ENCODE measurements at places on chromosomes 7 and 10. TPM values are rescaled to one million over a fixed set of nuclear protein-coding genes. Genes with fewer than 3 reads are reported as not detected.
A peak's percentile ranks its signal among the peaks of the same experiment; 100 is the strongest.

The PITX3 gene
- not detected for total RNA-seq

The HMX3 gene
- not detected for total RNA-seq

- no peak for DNase-seq
These were observed 11.7 kb downstream of the FBXW4 start for GRCh38 chr10:101683276-101683675.

The BCAP29 gene
- total RNA-seq: 76.4 TPM

The SPDYE3 gene
- not detected for total RNA-seq

The SPDYE2B gene
- not detected for total RNA-seq

DNA sequence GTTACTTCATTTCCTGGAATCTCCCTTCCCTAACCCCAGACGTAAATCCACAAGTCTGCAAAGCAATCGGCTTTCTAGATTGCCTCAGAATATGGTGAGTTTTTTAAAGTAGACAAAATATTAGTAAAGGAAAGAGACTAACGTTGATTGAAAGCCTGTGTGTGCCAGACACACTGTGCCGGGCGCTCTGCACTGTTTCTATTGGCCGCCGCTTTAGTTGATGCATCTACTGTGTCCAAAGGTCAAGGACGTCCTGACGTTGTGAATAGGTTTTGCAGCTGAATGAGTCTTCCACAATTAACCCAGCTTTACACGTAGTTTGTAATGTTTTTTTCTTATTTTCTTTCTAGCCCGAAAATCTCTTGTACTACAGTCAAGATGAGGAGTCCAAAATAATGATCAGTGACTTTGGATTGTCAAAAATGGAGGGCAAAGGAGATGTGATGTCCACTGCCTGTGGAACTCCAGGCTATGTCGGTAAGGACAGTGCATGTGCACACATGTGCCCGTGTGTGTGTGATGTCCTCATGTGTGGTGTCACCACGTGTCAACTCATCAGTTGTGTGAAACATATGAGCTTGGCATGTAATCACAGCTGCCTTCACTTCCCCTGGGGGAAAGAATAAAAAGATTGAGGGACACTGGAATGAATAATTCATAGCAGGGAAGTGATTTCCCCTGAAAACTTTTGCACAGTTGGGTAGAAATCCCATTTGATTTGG, 232.0 kb downstream of the CCDC3 start:
- DNase-seq: no peak

- DNase-seq: no peak
These were observed 301.0 kb downstream of the LHFPL3 start for GRCh38 chr7:104629408-104629807.

GRCh38 chr10:132593389-132593788, 55.8 kb downstream of the INPP5A start:
- no peak for DNase-seq

The ZNF680 gene
- 29.6 TPM for total RNA-seq

The MEOX2 gene
- total RNA-seq: 142 TPM

- no peak for DNase-seq
These were observed 355.1 kb upstream of the ZMIZ1 start for GRCh38 chr10:78713659-78714058.

The MPP7 gene
- 7.8 TPM for total RNA-seq

The ZNF503 gene
- 30.2 TPM for total RNA-seq

The KIF11 gene
- total RNA-seq: 0.89 TPM

GRCh38 chr7:29564496-29565223, 1.0 kb downstream of the PRR15 start:
- peak; percentile 68 for DNase-seq

The PFKFB3 gene
- 87.7 TPM for total RNA-seq

DNA sequence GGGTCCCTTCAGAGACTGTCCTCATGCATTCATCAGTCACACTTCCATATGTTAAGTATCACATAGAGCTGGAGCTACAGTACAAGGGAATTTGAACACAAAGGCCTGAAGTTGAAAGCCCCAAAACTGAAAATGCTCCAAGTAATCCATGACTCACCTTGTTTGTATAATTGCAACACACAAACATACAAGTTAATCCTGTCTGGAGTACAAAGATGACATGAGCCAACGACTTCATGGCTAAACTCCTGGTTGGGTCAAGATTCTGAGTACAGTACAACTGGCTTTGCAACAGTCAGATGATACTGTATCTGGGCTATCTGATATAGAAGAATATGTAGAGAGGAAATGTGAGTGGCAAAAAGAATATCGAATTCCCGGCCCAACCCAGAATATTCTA, 73.1 kb upstream of the AASS start:
- DNase-seq: no peak

DNA sequence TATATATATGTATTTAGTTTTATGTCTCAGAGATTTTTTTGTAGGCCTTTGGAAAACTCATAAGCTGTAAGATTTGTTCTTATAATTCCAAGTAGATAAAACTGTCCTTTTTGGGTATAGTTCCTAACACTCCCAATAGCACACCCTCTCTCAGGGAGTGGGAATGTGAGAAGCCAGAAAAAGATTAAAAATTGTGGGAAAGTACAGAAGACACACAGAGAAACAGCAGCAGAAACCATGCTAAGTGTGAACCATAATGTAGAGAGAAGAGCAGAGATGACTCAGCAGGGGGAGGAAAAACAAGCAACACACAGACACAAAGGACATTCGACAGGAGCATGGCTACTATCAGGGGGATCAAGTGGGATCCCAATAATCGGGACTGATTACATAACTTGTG, 401.6 kb downstream of the MAGI2 start:
- DNase-seq: no peak

The ZNF365 gene
- 0.18 TPM for total RNA-seq

- DNase-seq: no peak
These were observed 44.8 kb upstream of the CUX1 start for GRCh38 chr7:101772508-101773211.

DNA sequence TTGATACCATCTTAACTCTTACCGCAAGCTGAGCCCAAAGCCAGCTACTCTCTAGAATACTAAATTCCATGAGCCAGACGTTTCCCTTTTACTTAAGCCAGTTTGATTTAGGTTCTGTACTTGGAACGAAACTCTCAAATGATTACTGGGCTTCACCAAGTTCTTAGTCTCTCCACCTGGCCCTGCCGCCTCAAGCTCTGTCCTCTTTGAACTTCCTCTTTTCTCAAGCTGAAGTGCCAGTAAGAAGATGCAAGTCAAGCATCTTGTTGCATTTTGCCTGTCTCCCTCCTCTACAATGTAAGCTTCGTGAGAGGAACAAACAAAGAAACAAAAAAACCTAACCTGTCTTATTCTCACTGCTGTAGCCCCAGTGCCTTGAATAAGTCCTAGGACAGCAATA, 358.2 kb upstream of the NPVF start:
- DNase-seq: no peak

GRCh38 chr7:154781369-154782303, 221.3 kb downstream of the PAXIP1 start:
- no peak for DNase-seq

The CHST15 gene
- 31.7 TPM for total RNA-seq

DNA sequence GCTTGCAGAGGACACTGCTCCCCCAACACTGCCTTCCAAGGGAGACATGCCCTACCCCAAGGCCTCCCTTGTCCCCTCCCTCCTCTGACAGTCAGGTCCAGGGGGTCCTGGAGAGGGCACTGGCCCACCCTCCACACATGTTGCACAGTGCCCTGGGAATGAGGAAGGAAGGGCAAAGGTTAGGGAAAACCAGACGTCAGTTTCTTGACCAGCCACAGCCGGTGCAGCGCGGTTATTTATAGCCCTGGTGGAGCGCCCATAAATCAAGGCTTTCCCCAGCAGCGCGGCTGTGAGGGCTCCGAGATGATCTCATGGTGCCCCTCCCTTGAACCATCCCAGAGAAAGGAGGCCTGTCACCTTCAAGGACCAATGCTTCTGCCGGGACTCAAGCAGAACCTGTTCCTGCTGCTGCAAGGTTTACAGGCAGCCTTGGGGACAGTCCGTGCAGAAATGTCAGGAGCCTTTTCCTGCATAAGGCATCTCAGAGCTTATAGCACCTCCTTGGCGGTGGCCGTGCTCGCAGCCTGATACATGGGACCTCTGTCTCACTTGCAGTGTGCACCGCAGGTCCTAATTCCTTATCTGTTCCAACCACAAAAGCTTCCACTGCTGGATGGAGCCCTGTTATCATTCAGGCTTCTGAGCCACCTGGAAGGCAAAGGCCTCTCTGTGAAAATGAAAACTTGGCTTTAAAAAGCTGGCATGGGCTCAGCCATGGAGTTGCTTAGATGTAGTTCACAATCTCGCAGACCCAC, 127.3 kb downstream of the LHPP start:
- no peak for DNase-seq

- DNase-seq: no peak
These were observed 62.5 kb upstream of the CHST15 start for GRCh38 chr10:124155781-124156435.

GRCh38 chr7:78301407-78301806, 502.8 kb downstream of the PHTF2 start:
- no peak for DNase-seq

The TACR2 gene
- total RNA-seq: 0.53 TPM

GRCh38 chr7:133705596-133705995, 421.5 kb upstream of the LRGUK start:
- no peak for DNase-seq

- no peak for DNase-seq
These were observed 17.9 kb downstream of the NHLRC2 start for GRCh38 chr10:113872139-113873030.

DNA sequence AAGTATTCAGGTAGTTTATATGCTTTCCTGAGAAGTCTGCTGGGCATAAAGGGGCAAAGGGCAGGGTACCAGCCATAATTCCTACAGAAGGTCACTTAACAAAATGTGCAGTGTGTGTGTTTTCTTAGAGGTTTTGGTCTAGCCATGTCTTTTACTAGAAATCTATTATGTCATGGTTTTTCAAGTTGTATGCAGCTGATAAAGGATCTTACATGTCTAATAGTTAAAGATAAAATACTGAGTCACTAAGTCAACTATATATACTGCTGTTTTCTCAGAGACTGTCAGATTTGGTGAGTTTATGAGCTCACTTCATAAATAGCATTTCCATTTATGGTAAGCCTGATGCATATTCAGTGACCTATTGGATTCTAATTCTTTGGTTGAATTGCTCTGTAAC, 7.7 kb downstream of the CASP2 start:
- DNase-seq: no peak

The CABCOCO1 gene
- total RNA-seq: not detected

DNA sequence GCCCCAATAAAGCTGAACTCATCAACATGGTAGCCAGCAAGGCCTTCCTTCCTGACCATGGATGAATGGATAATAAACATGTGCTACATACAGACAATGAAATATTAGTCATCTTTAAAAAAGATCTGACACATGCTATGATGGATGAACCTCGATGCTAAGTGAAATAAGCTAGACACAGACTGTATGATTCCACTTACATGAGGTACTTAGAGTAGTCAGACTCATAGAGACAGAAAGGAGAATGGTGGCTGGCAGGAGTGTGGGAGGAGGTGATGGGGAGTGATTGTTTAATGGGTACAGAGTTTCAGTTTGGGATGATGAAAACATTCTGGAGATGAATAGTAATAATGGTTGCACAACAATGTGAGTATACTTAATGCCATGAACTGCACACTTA, 114.1 kb upstream of the SORCS3 start:
- DNase-seq: no peak

GRCh38 chr7:135147899-135148721, at the start of gene TMEM140:
TMEM140 (plus strand) TSS chr7:135148072; CDS start chr7:135164442, 16,370 bp downstream.
- DNase-seq: no peak

DNA sequence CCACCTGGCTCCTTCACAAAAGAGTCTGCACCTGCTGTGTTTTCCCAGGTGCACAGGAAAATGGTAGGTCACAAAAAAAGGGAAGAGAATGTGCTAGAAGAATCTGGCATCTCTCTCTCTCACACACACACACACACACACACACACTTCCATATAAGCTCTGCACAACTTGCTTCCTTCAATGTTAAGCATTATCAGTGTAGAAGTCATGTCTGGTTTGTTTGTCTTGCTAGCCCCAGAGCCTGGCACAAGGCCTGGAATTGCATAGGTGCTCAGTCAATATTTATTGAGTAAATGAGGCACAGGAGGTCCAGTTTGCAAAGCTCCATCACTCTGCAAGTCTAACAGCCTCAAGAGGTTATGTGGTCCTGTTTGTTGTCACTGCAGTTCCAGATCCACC, 867.3 kb upstream of the AUTS2 start:
- no peak for DNase-seq

GRCh38 chr7:54189330-54189729, 352.8 kb upstream of the VSTM2A start:
- DNase-seq: no peak

The SEC61A2 gene
- 18.3 TPM for total RNA-seq

The CRYGN gene
- 3.9 TPM for total RNA-seq

DNA sequence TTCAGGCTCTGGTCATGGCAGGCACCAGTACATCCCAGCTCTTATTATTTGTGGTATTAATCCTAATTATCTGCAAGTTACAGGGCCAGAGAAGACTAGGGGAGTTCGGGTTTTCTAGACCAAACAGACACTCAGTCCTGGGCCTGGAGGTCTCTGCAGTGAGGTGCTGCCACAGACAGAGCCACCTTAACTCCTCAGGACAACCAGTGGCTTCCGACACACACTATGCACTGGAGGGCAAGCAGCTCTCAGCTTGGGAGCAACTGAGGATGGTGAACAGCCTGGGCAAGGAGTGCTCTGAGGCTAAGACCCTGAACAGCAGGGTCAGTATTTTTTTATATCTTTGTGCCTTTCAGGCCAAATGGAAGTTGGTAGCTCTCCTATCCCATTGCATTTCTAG, 19.0 kb downstream of the ACTA2 start:
- DNase-seq: no peak

The SYT15 gene
- 17.1 TPM for total RNA-seq

DNA sequence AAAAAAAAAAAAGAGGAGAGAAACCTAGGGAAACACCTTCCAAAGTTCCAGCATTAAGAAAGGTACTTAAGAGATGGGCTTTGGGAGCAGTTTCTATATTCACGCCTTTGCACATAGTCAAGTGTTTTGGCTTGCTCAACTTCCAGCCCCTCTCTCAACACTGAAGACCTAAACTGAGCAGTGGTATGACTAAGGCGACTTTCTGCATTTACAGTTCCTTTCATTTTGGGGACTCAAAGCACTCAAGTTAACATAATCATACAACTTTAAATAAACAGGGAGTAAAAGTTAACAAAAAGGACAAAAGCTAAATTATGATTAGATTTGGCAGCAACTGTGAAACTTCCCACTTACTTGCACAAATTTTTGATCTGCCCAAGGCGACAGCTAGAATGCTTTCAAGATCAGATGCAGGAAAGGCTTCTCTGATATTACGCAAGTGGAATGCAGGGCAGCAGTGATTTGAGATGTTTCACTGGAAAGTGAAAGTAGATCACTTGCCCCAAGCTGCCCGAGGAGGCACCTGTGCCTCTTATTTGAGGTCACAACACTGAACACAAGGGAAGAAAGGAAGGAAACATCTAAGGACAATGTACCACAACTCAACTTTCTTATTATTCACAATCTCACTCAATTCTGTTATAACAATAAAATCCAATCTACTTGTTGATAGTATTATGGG, 199.5 kb downstream of the SKAP2 start:
- no peak for DNase-seq

DNA sequence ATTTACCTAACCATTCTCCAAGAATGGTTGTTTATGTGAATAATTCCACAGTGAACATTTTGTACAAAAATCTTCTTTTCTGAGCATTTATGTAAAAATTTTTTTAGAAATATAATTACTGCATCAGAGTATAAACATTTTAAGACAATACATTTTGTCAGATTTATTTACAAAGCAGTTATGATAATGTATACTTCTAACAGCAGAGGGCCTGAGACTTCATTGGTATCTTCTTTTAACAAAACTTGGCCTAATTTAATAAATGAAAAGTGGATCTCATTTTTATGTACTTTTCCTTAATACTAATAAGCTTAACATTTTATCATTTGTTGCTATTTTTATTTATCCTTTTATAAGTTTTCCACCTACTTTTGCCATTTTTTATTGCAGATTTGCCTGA, 69.4 kb downstream of the HECTD2 start:
- no peak for DNase-seq

Data from sciatic nerve (tissue), 2 donors.